Stimulated activated CD4-positive, alpha-beta T cell treated with anti-CD3 and anti-CD28 coated beads, Interleukin-15, amount 100 ng/mL, for 1 hour (primary cell): ENCODE measurements at places on chromosomes 13 and 19.

DNA sequence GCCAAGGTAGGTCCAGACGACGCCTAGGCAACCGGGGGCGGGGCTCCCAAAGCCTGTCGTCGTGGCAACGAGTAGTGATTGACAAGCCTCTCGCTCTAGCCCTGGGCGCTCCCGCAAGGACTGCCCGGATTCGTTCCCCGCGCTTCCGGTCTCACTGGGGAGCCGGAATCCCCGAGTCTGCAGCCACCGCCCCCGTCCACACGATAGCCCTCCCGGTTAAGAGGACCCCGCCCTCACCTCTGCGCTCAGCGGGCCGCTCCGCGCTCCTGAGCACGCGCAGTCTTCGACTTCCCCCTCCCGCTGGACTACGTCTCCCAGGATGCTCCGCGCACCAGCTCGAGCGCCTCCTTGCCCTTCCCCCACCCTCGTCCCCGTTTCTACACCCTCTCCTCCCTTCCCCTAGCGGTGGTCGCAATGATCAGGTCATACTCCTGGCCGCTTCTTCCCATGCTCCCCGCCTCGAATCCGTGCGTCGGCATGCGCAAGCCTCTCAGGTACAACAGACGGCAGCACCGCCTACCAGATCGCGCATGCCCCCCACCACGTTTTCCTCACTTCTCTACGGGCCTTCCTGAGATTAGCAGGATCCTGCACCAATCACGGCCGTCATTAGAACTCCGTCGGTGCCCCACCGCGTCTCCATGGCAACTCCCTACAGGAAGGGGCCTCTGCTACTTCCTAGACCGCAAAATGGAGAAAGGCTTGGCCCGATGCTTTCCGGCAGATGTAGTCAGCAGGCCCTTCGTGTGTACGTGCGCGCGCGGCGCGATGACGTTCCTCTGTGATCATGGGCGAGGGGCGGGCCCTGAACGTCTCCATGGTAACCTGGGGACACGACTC, at the start of gene MZF1:
TSS of gene MZF1 (minus strand) at position 518 of the 840 bp plus-strand sequence. CDS start 1,946 bp downstream, outside the sequence.
- peak; percentile 99 for DNase-seq

DNA sequence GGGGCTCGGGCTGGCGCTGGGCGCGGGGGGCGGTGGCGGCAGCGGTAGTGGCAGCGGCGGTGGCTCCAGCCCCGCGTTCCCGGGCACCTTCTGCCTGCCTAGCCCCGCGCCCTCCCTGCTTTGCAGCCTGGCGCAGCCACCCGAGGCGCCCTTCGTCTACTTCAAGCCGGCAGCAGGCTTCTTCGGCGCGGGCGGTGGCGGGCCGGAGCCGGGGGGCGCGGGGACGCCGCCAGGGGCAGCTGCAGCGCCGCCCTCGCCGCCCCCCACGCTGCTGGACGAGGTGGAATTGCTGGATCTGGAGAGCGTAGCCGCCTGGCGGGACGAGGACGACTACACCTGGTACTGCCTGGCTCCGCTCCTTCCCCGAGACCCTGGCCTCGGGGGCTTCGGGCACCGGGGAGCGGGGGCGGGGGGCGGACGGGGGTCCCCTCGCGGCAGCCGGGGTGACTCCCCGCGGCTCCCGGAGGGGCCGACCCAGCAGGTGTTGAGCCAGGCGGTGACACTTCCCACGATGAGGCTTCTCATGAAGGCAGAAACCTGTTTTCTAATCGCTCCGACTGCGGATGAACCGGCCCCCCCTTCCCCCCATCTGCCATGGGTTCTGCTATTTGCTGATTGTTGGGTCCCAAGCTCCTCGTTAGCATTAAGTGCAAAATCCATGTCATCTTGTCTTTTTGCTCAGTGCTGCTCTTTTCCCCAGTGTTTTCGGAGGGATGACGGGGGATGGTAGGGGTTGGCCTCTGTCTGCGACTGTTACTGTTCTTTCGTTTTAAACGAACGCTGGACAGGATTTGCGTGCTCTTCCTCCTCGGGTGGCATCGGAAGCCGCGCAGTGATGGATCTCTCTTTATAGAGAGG, 943 bp downstream of the SLAIN1 start:
- peak; percentile 26 for DNase-seq

GRCh38 chr13:25973576-25973975, 78.2 kb downstream of the SHISA2 start:
- no peak for DNase-seq

DNA sequence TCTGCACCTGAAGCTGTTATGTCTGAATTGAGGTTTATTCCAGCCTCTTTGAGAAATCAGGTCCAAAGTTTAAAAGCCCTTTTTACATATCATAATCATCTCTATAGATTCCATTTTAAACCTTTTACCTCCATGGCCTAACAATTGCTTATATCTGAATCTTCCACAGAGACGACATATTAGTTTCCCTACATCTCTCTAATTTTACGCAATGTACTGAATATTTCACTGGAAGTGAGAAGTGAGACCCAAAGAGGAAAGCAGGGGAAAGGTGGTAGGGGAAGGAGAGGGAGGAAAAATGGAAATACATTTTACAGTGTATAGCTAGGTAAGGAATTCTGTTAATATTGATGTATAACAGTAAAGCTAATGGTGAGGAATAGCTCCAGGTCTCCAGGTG, 189.6 kb downstream of the MZT1 start:
- DNase-seq, result no peak

- DNase-seq, result no peak
These were observed 121.6 kb downstream of the CYSLTR2 start for GRCh38 chr13:48775285-48775684.

- DNase-seq, result no peak
These were observed 1425.7 kb upstream of the SLC10A2 start for GRCh38 chr13:104491916-104492315.

- no peak for DNase-seq
These were observed 36.4 kb downstream of the EPS15L1 start for GRCh38 chr19:16435238-16435917.

- DNase-seq, result no peak
These were observed 74.7 kb downstream of the KLF5 start for GRCh38 chr13:73133531-73133930.
